Dermis microvascular lymphatic vessel endothelial cell (primary cell): ENCODE measurements at places on chromosomes 5 and 9.

GRCh38 chr5:2167671-2168070, 284.9 kb upstream of the IRX4 start:
- no peak for DNase-seq

DNA sequence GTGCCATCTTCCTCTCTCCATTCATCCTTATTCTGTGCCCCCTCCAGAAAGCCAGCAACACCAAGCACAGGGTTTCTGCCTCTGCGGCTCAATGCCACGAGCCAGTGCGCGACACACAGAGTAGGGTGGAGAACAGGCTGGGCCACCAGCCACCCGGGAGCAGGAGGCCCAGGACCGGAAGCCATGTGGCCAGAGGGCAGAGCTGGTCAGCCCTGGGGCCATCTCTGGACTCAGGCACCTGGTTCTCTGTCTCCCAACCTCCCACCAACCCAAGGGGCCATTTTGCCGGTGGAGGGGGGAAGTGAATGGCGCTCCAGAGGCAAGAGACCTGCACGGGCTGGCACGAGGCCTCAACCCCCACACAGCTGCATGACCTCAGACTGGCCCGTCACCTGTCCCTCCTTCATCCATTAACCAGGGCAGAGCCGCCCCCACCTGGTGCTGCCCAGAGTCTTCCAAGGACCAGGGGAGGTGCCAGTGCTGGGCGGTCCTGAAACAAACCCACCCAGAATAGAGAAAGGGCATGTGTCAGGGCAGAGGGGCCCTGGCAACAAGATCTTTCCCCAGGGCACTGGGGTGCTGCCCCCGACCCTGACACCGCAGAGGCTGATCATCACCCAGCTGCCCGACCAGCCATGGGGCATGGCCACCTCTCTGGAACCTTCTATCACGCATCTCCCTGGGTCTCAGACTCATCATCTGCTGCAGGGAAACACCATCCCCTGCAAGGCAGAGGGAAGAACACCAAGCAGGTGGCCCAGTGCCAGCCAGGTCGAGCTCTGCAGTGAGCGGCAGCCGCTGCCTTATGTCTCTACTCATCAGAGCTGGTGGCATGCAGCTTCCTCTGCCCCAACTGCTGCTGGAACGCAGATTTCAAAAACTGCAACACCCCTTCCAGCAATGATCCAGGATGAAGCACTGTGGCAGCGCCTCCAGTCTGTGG, 11.9 kb downstream of the VAV2 start:
- peak; percentile 7 for DNase-seq

GRCh38 chr9:26781906-26782305, 110.7 kb downstream of the CAAP1 start:
- DNase-seq: no peak

- DNase-seq: no peak
Measured at GRCh38 chr5:10461904-10462555, 20.4 kb downstream of the ROPN1L start.

DNA sequence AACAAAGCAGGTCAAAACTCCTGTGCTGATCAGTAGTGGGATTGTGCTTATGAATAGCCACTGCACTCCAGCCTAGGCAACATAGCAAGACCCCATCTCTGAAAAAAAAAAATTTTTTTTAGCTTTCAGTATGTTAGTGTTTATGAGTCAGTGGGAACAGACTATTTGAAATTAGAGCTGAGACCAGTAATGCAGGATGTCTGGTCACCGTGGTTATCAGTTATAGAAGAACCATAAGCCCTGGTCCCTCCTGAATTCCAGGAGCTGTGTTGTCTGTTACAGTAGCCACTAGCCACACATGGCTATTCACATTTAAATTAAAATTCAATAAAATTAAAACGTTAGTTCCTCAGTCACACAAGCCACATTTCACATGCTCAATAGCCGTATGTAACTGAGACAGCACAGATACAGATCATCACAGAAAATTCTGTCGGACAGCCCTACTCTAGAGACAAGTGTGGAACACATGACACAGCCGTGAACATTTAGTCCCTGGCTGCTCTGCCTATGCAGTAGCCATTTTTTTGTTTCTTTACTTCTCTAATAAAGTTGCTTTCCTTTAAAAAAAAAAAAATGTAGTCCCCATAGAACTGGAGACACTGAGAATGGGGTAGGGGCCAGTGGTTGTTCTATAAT, 96.1 kb upstream of the SAP30L start:
- no peak for DNase-seq

- no peak for DNase-seq
Measured at GRCh38 chr9:31608416-31608815, 776.0 kb upstream of the ACO1 start.

DNA sequence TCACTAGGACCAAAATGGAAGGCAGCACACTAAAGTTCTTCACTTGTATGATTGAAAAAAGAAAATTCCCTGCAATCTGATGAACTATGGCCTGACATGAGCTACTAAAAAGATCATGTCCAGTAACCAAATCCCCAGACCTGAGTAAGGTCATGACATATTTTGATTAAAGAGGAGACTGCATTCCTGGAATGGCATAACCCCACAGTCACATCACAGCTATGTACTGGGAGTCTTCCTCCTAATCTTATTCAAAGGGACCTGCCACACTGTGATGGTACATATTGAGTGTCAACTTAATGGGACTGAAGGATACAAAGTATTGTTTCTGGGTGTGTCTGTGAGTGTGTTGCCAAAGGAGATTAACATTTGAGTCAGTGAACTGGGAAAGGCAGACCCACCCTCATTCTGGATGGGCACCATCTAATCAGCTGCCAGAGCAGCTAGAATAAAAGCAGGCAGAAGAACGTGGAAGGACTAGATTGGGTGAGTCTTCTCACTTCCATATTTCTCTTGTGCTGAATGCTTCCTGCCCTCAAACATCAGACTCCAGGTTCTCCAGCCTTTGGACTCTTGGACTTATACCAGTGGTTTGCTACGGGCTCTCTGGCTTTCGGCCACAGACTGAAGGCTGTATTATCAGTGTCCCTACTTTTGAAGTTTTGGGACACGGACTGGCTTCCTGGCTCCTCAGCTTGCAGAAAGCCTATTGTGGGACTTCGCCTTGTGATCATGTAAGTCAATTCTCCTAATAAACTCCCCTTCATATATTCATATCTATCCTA, 345.0 kb downstream of the TMEM38B start:
- DNase-seq: no peak

GRCh38 chr5:111070272-111071134, 1.0 kb upstream of the TSLP start:
- no peak for DNase-seq

- no peak for DNase-seq
Measured at GRCh38 chr9:133163504-133164172, at the start of gene GBGT1. Gene GBGT1, minus strand, starts transcription at chr9:133163914. Its CDS starts 1,502 bp downstream, at chr9:133162412.

GRCh38 chr9:92029553-92029952, 79.5 kb upstream of the ROR2 start:
- no peak for DNase-seq

- DNase-seq: no peak
Measured at GRCh38 chr9:5288591-5288990, 15.9 kb downstream of the RLN2 start.

DNA sequence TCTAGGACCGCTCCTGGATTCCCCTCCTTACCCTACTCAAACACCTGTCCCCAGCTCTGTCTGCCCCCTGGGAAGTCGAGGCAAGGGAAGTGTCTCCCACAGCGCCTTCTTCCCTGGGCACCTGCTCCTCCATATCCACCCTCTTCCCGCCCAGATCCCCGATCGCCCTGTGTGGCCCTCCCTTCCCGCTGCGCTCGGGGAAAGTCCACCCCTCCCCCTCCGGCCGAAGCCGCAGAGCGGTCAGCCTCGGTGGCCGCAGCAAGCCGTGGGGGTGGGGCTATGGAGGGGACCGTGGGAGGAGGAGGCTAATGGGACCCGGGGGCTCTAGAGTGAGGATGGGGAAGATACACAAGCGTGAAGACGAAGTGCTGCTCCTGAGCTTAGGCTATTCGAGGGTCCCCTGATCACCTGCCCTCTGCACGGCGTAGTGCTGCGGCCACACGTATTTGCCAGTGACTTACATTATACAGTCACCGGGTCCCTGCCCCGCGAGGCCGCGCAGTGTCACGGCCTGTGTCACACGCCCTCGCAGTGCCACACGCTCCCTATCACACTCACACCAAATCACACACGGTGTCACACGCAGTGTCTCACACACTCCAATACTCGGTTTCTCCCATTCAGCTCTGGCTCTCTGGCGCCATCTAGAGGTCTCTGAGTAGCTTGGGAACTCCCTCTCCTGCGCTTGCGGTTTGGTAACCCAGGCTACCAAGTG, 658 bp upstream of the PCDH1 start:
- DNase-seq: peak; percentile 92

GRCh38 chr5:178114325-178115135, 1.2 kb downstream of the N4BP3 start:
- no peak for DNase-seq

DNA sequence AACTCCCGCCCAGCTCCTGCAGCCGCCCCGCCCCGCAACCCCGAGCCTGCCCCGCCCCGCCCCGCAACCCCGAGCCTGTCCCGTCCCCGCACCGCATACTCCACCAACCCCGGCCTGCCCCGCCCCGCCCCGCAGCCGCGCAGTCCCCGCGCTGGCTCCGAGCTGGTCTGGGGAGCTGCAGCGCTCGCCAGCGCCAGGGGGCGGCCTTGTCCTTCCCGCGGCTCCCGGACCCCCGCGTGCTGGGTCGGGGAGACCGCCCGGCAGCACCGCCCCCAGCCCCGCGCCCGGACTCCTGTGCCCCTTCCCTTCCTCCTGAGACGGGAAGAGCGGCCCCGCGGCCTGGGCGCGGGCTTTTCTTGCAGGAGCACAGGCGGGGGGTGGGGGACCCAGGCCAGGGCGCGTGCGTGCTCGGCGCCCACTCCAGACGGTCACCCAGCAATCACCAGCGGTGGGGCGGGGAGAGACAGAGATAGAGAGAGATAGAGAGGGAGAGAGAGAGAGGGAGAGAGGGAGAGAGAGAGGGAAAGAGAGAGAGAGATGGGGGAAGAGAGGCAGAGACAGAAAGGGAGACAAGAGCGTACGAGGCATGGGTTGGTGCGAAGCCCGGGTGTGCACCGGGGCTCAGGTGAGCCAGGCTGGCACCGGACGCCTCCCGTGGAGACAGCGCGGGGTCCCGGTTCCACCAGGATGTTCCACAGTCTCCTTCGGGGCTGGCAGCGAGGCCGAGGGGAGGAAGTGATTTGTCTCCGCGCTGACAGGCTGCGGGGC, 14.7 kb upstream of the TMEM250 start:
- DNase-seq: peak; percentile 45

GRCh38 chr5:109516390-109516789, 106.6 kb upstream of the PJA2 start:
- no peak for DNase-seq

DNA sequence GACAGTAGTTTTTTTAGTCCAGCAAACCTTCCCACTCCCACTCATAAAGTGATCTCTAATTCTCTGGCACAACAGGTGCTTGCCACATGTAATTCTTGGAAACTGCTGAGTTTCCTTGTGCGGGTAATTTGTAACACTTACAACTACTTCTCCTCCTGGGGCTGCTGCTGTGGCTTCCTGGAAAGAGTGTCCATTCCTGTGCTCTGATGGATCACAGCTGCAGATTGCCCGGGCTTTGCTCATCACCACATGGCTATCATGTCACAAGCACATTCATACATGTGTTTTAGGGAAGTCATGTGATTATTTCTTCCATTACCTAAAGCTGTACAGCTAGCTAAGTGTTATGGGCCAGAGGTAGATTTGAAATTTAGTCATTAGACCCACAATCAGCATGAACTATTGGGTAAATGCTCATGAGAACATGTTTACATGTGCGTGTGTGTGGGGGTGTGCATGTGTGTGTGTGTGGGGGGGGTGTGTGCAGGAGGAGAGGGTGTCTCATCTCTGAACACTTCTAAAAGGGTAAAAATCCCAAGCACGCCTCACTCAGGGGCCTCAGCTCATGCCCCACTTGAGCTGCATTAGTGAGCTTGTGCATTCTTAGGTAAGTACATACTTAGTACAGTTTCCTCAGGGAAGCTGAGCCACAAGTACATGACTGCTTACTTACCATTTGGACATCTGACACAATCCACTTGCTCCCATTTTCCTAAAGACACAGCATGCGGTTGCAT, 118.1 kb upstream of the CCDC112 start:
- no peak for DNase-seq

DNA sequence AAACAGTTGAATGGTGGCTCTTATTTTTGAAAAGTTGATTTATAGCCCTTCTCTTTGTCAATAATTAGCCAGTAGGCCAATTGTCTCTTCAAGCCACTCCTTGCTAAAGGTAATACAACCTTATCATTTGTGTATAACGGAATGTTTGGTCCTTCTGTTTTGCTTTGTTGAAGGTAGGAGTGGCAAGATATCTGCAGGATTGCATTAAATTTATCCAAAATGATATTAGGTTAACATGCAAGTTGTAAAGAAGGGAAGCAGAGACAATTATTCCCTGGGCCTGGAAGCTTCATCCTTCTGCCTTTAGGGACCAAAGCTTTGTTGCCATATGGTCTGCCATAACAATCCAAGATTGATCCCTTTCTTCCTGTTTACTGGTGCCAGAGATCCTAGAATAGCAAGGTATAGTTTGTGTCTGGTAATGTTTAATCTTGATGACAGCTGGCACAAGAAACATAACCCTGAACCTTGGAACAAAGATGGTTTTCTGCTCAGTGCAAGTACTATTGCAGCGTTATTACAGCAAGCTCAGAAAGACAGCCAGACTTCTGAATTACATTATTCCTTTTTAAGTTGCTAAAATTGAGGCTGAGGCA, 15.5 kb upstream of the FSD1L start:
- DNase-seq: no peak

GRCh38 chr5:151620461-151620840, 29.3 kb upstream of the FAT2 start:
- no peak for DNase-seq

GRCh38 chr9:9229269-9229668, 1383.5 kb downstream of the PTPRD start:
- DNase-seq: no peak

GRCh38 chr5:8831251-8831650, 714.6 kb downstream of the SEMA5A start:
- no peak for DNase-seq

DNA sequence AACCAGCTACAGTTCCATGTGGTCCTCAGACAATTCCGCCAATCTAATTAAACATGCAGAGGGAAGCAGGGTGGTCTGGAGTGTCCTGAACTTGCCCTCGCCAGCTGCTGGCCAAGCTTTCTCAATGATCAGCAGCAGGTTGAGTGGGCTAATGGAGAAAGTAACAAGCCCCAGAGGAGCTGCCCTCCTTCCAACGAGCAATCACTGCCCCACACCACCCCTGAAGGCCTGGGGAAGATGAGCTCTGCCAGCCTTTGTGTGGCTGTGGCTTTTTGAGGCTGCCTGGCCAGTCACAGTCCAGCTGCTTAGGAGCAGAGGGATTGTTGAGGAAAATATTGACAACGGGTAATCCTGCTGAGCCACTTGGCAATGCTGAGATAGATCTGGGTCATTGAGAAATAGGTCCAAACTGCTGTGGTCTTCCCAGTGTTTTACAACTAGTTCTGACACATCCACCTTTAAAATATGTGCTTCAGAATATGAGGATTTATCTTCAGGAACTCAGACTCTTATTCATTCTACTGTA, 107.3 kb downstream of the CD180 start:
- DNase-seq: no peak
